ENCODE measurements at places on chromosomes 5 and 9. TPM values are rescaled to one million over a fixed set of nuclear protein-coding genes. Genes with fewer than 3 reads are reported as not detected.

DNA sequence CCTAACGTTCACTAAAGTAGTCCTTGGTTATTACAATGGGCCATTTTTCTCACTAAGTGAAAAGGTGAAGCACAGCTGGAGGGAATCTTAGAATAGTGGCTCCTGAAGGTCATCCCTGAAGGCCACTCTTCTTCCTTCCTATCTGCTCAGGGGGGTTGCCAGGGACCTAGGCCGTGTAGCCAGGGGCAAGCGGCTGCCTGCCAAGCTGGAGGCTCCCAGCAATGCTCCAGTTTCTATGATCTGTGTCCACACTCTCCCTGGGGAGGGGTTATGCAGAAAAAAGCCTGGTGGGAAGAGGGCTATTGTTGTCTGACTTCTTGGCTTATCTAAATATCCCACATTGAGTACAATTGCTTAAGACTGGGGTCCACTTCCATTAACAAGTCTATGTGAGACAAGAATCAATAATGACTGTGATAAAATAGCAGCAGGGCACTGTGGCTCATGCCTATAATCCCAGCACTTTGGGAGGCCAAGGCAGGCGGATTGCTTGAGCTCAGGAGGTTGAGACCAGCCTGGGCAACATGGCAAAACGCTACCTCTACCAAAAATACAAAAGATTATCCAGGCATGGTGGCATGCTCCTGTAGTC lies 3.8 kb downstream of the NMRK1 start:
- H3K36me3 ChIP-seq = no peaks in the 10 kb centered on the region
- H3K27ac ChIP-seq = no peak overlapping the region
- no peaks in the 10 kb centered on the region for H3K4me1 ChIP-seq
- DNase-seq = no peak
- no peaks in the 10 kb centered on the region for H3K27me3 ChIP-seq

DNA sequence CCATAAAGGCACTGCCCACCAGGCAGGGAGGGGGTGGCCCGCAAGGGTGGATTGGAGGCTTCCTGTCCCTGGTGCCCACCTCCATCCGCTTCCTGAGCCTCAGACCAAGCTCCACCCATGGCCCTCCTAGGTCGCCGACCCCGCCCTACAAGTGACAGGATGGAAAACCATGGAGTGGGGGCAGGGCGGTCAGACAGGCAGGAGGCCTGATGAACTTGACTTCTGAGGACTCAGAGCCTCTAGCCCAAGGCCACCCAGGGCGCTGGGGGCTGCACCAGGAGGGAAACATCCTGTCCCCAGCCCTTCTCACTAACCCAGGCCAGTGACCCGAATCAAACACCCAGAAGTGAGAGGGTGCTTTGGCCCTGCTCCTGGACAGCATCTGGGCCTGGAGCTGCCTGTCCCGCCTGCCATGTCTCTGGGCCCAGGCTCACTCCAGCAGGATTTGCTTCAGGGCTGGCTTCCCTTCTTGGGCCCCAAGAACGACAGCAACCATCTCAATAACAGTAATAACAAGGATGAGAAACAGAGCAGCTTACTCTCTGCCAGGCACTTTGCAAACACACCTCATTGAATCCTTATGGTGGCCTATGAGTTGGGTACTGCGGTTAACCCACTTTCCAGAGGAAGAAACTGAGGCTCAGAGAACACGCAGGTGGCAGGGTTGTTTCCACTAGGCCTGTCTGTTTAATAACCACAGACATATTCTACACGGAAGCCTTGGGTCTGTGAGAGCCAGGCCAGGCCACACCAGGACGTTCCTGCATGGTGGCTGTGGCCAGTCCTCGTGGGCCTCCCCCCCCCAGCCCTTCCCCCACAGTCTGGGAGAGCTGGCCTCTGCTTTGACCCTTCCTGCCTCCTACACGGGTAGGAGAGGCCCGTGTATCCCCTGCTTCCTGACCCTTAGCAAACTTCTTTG lies 4.4 kb upstream of the ST6GALNAC6 start:
- no peaks in the 10 kb centered on the region for H3K27me3 ChIP-seq
- peak; percentile 90 for DNase-seq
- H3K4me3 ChIP-seq = no peak overlapping the region
- H3K36me3 ChIP-seq = peaks cover 11% of the 10 kb centered on the region
- H3K4me1 ChIP-seq = no peaks in the 10 kb centered on the region

GRCh38 chr5:154103233-154103632 lies 64.5 kb downstream of the MFAP3 start:
- no peaks in the 10 kb centered on the region for H3K4me1 ChIP-seq
- no peaks in the 10 kb centered on the region for H3K36me3 ChIP-seq
- DNase-seq = no peak
- H3K27ac ChIP-seq = no peak overlapping the region

DNA sequence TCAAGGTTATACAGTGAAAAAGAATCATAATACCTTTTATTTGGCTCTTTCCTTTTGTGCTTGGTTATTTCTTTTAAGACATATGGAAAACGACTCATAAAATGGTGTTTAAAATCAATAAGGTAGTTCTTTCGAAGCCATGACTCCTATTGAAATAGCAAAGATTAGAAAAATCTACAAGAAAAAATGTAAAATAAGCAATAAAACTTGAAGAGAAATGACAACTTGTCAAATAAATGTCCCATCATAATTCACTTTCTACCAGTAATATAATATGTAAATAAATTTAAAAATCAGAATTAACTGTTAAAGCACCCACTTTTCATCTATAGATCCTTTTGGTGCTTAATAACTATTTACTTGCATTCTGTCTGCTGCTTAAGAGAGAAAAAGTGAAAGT lies 12.5 kb downstream of the TEX10 start:
- no peaks in the 10 kb centered on the region for H3K27me3 ChIP-seq
- no peaks in the 10 kb centered on the region for H3K4me1 ChIP-seq
- no peak overlapping the region for H3K4me3 ChIP-seq
- no peak for DNase-seq
- H3K27ac ChIP-seq = no peak overlapping the region

DNA sequence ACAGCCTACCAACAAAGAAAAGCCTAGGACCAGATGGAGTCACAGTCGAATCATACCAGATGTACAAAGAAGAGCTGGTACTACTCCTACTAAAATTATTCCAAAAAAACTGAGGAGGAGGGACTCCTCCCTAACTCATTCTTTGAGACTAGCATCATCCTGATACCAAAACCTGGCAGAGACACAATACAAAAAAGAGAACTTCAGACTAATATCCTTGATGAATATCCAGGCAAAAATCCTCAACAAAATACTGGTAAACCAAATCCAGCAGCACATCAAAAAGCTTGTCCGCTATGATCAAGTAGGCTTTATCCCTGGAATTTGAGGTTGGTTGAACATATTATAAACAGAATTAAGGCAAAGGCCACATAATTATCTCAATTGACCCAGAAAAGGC lies 900.4 kb upstream of the ARRDC3 start:
- H3K27ac ChIP-seq = no peak overlapping the region
- H3K27me3 ChIP-seq = no peaks in the 10 kb centered on the region
- no peaks in the 10 kb centered on the region for H3K36me3 ChIP-seq

GRCh38 chr5:56476487-56476856 lies 243.3 kb upstream of the ANKRD55 start:
- H3K36me3 ChIP-seq = no peaks in the 10 kb centered on the region
- no peak overlapping the region for H3K4me3 ChIP-seq
- DNase-seq = no peak
- no peaks in the 10 kb centered on the region for H3K4me1 ChIP-seq

DNA sequence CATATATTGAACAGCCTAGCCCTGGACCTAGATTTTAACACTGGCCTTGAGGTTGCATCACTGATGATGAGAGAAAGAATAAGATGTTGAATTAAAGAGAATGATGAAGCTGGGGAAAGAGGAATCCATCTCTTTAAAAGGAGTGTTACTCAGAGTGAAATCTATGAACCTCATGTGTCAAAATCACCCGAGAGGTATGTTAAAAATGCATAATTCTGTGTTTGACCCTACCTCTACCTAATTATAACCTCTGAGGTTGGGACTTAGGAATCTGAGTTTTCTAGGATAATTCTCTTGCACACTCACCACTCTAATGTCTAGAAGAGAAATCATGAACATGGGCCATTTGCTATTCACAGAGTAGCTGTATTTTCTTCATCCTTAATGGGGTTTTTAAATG lies 479.4 kb downstream of the ENC1 start:
- H3K27ac ChIP-seq = no peak overlapping the region
- no peak overlapping the region for H3K4me3 ChIP-seq
- peaks cover 14% of the 10 kb centered on the region for H3K4me1 ChIP-seq
- no peaks in the 10 kb centered on the region for H3K36me3 ChIP-seq

- H3K27me3 ChIP-seq = no peaks in the 10 kb centered on the region
- H3K4me3 ChIP-seq = no peak overlapping the region
These were observed 285.6 kb downstream of the ARHGAP26 start for GRCh38 chr5:143055596-143056338.

- no peak overlapping the region for H3K27ac ChIP-seq
- peaks cover 33% of the 10 kb centered on the region for H3K4me1 ChIP-seq
- no peaks in the 10 kb centered on the region for H3K27me3 ChIP-seq
- H3K4me3 ChIP-seq = peak overlapping the region; percentile 64
- no peak for DNase-seq
These were observed 880 bp upstream of the GFPT2 start for GRCh38 chr5:180353980-180354452.

DNA sequence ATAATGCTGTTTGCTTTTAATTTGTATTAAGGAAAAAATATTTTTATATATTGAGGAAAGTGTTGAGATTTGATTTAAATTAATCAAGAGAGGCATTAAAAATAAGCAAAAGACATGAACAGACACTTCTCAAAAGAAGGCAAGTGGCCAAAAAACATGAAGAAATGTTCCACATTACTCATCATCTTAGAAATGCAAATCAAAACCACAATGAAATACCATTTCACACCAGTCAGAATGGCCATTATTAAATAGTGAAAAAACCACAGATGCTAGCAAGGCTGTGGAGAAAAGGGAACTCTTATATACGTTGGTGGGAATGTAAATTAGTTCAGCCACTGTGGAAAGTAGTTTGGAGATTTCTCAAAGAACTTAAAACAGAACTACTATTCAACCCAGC lies 45.9 kb downstream of the RANBP17 start:
- H3K36me3 ChIP-seq = no peaks in the 10 kb centered on the region
- H3K4me3 ChIP-seq = no peak overlapping the region
- H3K27me3 ChIP-seq = no peaks in the 10 kb centered on the region
- no peak overlapping the region for H3K27ac ChIP-seq

DNA sequence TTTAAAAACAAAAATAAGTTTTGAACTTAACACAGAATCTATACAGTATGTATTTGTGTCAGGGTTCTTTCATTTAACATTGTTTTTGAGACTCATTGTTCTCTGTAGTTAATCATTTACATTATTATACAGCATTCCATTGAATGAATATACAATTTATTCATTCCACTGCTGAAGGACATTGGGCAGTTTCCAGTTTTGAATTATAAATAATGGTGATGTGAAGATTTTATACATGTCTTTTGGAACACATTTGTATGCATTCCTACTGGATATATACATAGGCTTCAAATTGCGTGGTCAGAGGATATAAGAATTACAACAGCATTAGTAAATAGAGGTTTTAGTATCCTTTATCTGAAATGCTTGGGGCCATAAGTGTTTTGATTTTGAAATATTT lies 72.0 kb downstream of the CEP120 start:
- H3K4me1 ChIP-seq = no peaks in the 10 kb centered on the region
- no peak for DNase-seq
- H3K36me3 ChIP-seq = no peaks in the 10 kb centered on the region

- H3K4me1 ChIP-seq = no peaks in the 10 kb centered on the region
- no peak overlapping the region for H3K27ac ChIP-seq
- no peak overlapping the region for H3K4me3 ChIP-seq
- H3K27me3 ChIP-seq = no peaks in the 10 kb centered on the region
These were observed 160.6 kb downstream of the TAF11L14 start for GRCh38 chr5:17794815-17795214.

SCGB3A2 gene
- total RNA-seq = not detected

HRH2 gene
- total RNA-seq = 8.0 TPM

KCNMB1 gene
- total RNA-seq = 0.74 TPM

SLCO4C1 gene
- total RNA-seq = 0.22 TPM

Data from right atrium auricular region (tissue), 2 donors.